Cerebellar cortex (tissue), 1 donor: ENCODE measurements at places on chromosomes 3 and 15.

DNA sequence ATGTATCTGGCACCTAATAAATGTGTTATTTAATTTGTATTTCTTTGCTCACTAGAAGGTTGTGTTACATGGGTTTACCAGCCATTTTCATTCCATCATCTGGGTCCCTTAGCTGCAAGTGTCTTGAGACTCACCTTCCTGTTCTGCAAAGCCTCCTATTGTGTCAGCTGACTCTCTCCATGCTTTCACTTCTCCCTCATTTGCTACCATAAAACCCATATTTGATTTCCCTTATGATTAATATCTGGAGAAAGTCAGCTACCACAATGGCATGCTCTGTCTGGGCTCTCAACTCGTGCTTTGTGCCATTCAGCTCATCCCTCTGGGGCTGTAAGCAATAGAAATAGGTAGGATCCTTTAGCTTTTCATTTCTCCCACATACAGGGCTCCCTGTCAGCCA is 79.5 kb upstream of the EIF1B start:
- no peak for DNase-seq

DNA sequence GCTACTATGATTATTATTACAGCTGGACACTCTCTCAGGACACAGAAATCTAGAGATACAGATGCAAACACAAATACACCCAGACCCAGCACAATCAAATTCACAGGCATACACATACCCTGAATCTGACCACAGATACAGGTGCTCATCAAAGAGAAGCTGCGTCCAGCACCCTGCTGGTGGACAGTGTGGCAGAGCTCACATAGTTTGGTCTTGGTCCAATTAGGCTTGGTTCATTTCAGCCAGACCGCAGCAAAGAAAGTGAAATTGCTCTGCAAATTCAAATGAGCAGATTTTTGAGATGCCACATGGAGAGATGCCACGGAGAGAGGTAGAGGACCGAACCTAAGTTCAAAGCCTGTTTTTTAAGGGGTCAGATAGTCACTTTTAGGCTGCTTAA is 55.6 kb downstream of the ANAPC13 start:
- peak; percentile 58 for DNase-seq

DNA sequence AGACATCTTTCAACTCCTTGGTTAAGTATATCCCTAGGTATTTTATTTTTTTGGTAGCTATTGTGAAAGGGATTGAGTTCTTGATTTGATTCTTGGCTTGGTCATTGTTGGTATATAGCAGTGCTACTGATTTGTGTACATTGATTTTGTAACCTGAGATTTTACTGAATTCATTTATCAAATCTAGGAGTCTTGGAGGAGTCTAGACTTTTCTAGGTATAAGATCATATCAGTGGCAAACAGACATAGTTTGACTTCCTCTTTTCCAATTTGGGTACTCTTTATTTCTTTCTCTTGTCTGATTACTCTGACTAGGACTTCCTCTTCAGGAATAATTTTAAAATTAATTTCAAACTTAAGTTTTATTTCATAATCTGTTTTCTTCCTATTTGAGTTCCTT is 125.2 kb downstream of the OCA2 start:
- DNase-seq: no peak

- no peak for DNase-seq
Measured at GRCh38 chr15:87224404-87224803, 1032.1 kb downstream of the NTRK3 start.

DNA sequence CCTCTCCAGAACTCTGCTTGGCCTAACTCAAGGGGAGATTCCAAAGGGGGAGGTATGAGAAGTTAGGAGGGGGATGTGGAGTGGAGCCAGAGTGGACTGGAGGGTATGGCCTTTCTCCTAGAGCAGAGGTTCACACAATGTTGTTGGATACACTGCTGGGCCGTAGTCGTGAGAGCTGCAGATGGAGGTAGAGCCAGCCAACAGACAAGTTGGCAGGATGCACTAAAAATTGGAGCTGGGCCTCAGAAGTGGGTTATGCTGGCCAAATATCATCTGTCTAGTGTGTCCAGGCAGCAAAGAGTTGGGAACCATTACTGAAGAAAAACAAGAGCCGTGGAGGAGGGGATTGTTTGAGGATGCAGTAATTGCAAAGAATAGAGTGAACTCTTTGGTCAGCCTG is 27.7 kb upstream of the LRRFIP2 start:
- DNase-seq: peak; percentile 77

DNA sequence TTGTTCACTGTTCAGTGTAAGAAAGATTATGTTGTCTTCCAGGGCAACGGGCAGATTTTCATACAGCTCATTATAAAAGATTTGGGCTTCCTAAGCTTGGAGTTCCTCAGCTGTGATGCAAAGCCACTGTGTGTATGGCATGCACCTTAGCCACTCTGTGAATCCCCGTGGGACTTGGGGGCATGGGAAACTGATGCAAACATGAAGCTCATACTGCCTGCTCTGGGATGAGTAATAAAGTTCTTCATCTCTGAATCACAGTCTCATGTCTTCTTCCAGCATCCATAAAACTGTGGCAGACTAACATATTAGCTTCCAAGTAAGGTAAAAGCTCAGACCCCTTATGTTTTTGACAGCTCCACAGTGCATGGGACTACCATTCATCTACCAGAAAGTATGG is 154.3 kb upstream of the RORA start:
- DNase-seq: no peak

GRCh38 chr15:41231422-41232226 is 556 bp downstream of the CHP1 start:
- DNase-seq: peak; percentile 30

GRCh38 chr3:117485841-117486240 is 776.3 kb downstream of the TUSC7 start:
- DNase-seq: no peak

- DNase-seq: peak; percentile 76
Measured at GRCh38 chr15:35141743-35142471, 56.8 kb upstream of the NANOGP8 start.

- DNase-seq: peak; percentile 40
Measured at GRCh38 chr15:66066005-66066404, 187.5 kb downstream of the MEGF11 start.

DNA sequence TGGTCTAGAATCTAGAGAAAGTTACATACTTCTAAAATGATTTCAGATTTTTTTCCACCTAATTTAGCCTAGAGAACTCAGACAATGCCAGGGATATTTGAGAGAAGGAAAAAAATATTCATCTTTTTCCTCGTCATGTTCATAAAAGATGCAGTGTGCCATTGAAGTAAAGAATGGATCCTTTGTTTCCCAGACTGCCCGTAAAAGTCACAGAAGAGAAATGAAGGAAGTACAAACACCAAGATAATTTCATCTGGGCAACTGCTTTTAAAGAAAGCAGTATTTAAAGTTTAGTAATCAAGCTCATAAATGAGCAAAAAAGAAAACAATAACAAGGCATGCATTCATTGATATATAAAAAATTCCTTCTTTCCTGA is 47.2 kb downstream of the TTC23 start:
- DNase-seq: no peak

- peak; percentile 74 for DNase-seq
Measured at GRCh38 chr3:142279965-142280590, 54.7 kb upstream of the GK5 start.

GRCh38 chr3:21750831-21751391 is at the start of gene ZNF385D:
TSS of gene ZNF385D (minus strand) at chr3:21751210. CDS start at chr3:21750916, 294 bp downstream.
- peak; percentile 56 for DNase-seq

GRCh38 chr3:178435575-178435974 is 100.7 kb upstream of the KCNMB2 start:
- DNase-seq: no peak

GRCh38 chr3:174192471-174192870 is 666.7 kb upstream of the NAALADL2 start:
- DNase-seq: no peak
